ENCODE measurements at places on chromosomes 7 and 10. TPM values are rescaled to one million over a fixed set of nuclear protein-coding genes. Genes with fewer than 3 reads are reported as not detected.
A peak's percentile ranks its signal among the peaks of the same experiment; 100 is the strongest.

DNA sequence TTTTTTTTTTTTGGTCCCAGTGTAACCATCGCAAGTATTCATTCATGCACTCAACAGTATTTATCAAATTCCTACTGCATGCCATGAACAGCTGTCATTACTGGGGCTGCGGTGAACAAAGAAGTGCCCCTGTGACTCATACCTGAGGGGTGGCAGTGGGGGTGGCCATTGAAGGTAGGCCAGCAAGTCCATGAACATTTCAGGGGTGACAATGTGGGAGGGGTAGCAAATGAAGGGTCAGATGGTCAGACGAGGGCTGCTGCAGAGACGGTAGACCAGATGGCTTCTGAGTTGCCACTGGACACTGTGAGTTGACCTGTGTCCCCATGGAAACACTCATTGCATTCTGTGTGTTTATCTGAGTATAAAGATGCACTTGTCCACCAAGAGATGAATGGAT lies 92.5 kb upstream of the PITRM1 start:
- no peak for DNase-seq

GRCh38 chr10:497289-497688 lies 192.2 kb downstream of the DIP2C start:
- DNase-seq: no peak

The GPR158 gene
- not detected for total RNA-seq

The SYPL1 gene
- total RNA-seq: 72.8 TPM

The VSTM4 gene
- 0.10 TPM for total RNA-seq

The RAB19 gene
- not detected for total RNA-seq

The CALML5 gene
- total RNA-seq: not detected

The NPSR1 gene
- not detected for total RNA-seq

- no peak for DNase-seq
These were observed 4.2 kb upstream of the CREB3L2 start for GRCh38 chr7:138006106-138006505.

DNA sequence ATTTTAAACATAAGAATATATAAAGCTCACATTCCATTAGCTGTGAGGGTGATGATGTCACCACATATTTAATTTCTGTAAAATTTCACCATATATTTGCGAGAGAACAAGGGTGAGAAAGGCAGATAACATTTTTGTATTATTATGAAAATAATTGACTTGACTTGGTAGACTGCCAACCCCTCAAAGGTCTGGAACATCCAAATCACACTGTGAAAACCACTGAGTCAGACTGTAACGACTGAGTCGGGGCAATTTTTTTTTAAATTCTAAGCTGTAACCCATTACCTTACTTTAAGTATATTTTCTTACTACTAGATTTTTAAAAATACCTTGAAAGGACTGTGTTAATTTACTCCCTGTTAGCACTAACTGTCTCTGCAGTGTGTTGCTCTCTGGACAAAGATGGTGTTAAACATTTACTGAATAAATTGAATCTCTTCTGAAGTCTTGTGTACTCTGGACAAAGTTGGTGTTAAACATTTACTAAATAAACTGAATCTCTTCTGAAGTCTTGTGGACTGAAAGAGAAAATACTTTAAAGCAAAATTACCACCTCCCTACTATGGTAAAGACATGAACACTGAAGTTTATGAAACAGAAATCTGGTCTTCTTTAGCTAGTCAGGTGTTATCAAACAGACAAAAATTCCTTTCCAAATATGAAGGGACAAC lies 14.1 kb downstream of the PDZD8 start:
- no peak for DNase-seq

The ANKRD2 gene
- total RNA-seq: 7.3 TPM

DNA sequence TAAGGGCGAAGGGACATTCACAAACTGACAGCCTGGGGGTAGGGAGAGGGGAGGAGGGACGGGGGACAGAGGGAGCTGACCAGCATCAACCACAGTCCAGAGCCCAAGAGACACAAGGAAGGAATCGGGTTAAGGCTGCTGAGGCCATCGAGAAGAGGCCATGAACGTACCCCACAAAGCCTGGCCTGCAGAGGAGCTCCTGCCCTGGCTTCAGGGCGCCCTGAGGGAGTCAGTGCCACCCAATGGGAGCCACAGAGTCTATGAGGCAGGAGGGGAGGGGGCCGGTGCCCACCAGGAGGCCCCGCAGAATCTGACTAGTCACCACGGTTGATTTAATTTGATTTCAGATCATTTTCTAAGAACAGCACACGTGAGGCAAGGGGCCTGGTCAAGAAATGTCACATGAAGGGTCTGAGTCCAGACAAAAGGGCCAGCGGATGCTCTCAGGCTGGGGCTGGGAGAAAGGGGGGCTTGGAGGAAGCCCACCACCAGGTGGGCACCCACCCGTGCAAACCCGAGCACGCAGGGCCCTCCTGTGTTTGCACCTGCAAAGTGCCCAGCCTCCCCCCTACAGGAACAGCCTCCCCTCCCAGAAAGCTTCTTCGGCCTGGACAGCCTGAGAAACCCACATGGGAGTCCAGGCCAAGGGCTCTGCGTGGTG lies 40.4 kb downstream of the CAMK2B start:
- DNase-seq: no peak

The PAOX gene
- 4.2 TPM for total RNA-seq

GRCh38 chr10:70145666-70146488 lies 623 bp downstream of the TYSND1 start:
- peak; percentile 66 for DNase-seq

- no peak for DNase-seq
These were observed 33.1 kb upstream of the EFCAB10 start for GRCh38 chr7:105614341-105614840.
